Activated CD4-positive, alpha-beta memory T cell treated with anti-CD3 and anti-CD28 coated beads for 36 hours (primary cell): ENCODE measurements at places on chromosomes 3 and 15. TPM values are rescaled to one million over a fixed set of nuclear protein-coding genes. Genes with fewer than 3 reads are reported as not detected.

- no peak overlapping the region for H3K27ac ChIP-seq
- DNase-seq = no peak
Measured at GRCh38 chr3:155316426-155316825, 22.9 kb upstream of the STRIT1 start.

DNA sequence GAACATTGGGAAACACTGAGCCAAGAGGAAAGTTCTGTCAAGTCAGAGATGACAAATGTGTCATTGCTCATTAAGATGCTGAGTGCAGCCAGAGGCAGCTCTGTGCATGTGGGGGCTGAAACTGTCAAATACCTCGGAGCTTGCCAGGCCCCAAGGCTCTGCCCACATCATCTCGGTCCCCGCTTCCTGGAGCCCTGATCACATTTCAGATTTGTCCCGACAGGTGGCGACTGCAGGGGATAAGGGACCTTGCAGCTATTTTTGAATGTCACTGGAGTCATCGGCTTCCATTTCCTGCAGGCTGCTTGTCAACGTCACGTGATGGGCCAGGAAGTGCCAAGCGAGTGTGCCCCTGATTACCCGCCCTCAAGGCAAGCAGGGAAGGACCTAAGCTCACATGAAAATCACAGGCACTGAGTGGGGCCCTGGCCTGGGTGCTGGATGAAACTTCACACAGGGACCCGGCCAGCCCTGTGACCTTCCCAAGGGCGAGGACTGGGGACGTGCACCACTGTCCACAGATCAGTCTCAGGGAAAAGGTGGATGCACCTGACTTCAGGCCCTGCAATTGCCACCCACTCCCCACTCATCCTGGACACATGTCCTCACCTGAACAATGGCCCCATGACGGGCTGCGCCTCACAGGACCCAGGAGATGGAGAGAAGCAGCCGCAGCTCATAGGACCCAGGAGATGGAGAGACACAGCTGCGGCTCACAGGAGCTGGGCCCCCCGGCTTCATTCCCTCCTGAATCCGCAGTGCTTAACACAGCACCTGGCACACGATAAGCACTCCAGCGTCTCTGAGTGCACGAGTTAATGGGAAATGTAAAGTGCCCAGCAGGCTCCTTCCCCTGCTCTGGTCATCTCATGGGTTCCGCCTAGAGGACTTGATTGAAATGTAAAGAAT is 73.4 kb downstream of the NUP210 start:
- peaks cover 62% of the 10 kb centered on the region for H3K36me3 ChIP-seq
- peak; percentile 91 for DNase-seq
- no peak overlapping the region for H3K4me3 ChIP-seq
- peaks cover 56% of the 10 kb centered on the region for H3K4me1 ChIP-seq

Gene KNG1
- not detected for total RNA-seq

- no peaks in the 10 kb centered on the region for H3K27me3 ChIP-seq
- H3K4me1 ChIP-seq = peaks cover 7% of the 10 kb centered on the region
- H3K4me3 ChIP-seq = no peak overlapping the region
- no peak for DNase-seq
- H3K27ac ChIP-seq = no peak overlapping the region
Measured at GRCh38 chr3:37124435-37124834, 49.9 kb downstream of the LRRFIP2 start.

GRCh38 chr3:70889162-70890019 is 577.0 kb upstream of the MDFIC2 start:
- no peaks in the 10 kb centered on the region for H3K27me3 ChIP-seq
- no peaks in the 10 kb centered on the region for H3K36me3 ChIP-seq
- no peaks in the 10 kb centered on the region for H3K4me1 ChIP-seq
- no peak overlapping the region for H3K27ac ChIP-seq
